ENCODE measurements at places on chromosomes 4 and X.

DNA sequence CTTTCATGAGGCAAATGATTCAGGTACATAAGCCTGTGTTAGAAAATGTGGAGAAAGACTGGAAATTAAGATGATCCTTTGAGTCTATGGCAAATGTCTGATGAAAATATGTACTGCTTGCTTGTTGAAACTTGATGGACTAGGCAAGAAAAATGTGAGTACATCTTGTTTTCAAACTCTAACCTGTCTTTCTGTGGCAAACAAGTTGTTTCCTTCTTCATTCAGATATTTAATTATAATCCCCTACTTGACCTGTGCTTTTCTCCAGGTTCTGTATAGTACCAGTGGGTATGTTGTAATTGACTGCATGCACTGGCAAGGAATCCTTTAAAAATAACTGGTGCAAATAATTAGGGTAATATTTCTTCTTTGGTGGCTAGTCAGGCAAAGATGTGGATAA, 136.7 kb downstream of the ARHGAP24 start:
- no peak for DNase-seq

GRCh38 chr4:108702960-108703359, 52.6 kb downstream of the OSTC start:
- DNase-seq: no peak

GRCh38 chr4:158858410-158859199, 89.8 kb downstream of the FNIP2 start:
- DNase-seq: no peak

GRCh38 chr4:16754104-16754503, 144.3 kb downstream of the LDB2 start:
- no peak for DNase-seq

- peak; percentile 4 for DNase-seq
Observed at GRCh38 chr4:53197772-53198142, 168.1 kb downstream of the SCFD2 start.

- peak; percentile 62 for DNase-seq
Observed at GRCh38 chr4:32986236-32986635, 2266.1 kb downstream of the PCDH7 start.

DNA sequence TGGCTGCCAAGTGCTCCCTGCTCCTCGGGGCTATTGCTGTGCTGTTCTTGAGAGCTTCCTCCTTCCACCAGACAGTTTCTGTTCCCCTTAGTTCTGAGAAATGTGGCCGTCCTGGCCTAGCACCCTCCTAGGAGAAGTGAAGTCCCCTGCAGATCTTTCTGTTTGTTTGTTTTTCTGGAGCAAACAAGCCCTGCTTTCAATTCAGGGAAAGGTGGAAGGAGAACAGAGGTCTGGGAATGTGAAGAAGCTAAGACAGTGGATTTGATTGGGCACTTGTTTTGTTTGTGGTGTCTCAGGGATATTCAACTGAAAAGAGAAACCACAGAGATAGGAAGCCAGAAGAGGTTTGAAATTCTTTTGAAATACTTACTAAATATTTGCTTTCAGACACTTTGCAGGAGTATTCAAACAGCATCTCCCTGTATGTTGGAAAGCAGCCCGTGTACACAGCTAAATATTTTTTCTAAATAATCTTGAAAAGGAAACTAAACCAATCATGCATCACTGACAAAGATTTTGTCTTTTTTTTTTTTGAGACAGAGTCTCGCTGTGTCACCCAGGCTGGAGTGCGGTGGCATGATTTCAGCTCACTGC, 36.5 kb upstream of the PPM1K start:
- no peak for DNase-seq

- peak; percentile 50 for DNase-seq
Observed at GRCh38 chr4:44806071-44806470, 79.7 kb upstream of the GNPDA2 start.

GRCh38 chr4:141713771-141714445, 77.5 kb downstream of the IL15 start:
- DNase-seq: no peak

- no peak for DNase-seq
Observed at GRCh38 chr4:160983035-160983434, 1180.8 kb downstream of the FSTL5 start.

DNA sequence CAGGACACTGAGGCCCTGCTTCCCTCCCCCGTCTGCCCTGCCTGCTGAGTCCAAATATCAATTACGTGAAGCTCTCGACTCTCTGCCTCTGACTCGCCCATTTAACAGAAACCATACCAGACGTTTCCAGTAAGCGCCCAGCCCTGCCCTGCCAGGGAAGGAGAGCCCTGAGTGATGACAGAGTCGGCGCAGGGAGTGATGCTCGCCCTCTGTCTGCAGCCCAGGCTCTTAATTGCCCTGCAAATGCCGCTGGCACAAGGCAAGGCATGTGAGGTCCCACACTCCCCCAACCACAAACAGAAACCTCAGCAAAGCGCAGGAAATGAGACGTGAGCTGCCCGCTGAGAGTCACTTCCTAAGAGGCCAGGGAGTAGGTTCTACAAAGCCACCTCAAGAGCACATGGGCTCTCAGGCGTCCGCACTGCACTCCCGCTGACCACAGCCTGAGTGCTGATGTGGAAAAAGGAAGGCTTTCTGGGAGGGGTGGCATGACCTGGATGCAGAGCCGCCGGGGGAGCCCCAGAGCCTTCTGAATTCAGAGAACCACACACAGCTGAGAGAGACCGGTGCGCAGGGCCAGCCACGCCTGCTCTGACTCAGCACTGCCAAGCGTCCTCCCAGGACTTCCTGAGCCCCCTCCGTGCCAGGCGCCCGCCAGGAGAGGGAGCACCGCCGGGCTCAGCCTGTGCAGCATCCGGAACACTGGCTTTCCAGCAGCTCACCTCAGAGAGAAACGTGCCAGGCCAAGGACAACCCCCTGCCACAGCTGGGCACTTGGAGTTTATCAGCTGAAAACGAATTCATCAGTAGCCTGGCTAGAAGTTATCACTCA, 5.3 kb downstream of the ZFYVE28 start:
- DNase-seq: peak; percentile 89

DNA sequence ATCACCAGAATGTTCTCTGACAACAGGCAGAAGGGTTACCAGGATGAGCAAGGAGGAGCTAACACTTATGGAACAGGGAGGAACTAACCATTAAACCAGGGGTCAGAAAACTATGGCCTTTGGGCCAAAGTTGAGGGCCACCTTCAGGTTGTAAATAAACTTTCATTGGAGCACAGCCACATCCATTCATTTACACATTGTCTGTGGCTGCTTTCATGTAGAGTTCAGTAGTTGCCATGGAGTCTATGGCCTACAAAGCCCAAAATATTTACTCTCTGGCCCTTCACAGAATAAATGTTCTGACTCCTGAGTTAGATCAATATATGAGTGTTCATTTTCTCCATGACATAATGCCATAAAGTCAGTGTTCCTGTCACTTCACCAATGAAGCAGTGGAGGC, 13.2 kb upstream of the HCCS start:
- DNase-seq: no peak

DNA sequence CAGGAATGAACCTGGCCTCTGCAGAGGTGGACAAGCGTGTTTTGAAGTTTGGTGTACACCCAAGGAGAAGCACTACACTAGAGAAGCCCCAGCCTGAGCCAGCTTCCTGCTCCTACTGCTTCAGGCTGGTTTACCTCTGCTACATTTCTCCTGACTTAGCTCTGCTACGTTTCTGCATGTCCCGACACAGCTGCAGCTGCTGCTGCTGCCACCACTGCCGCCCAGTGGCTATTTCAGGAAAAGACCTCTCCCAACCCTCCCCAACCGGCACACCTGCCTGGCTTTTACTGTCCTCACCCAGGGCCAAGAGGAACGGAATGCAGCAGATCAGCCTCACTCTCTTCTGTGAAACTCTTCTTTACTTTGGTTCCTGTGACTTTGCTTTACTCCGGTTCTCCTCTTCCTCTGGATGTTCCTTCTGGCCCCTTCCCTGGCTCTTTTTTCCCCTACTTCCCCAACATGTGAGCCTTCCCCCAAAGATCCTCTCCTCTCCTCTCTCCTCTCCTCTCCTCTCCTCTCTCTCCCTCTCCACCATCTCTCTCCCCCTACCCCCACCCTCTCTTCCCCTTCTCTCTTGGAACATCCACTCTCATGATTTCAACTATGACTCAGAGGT, 3.1 kb upstream of the P2RY4 start:
- peak; percentile 65 for DNase-seq

- DNase-seq: peak; percentile 25
Observed at GRCh38 chrX:153974726-153975286, 2.3 kb downstream of the TMEM187 start.

DNA sequence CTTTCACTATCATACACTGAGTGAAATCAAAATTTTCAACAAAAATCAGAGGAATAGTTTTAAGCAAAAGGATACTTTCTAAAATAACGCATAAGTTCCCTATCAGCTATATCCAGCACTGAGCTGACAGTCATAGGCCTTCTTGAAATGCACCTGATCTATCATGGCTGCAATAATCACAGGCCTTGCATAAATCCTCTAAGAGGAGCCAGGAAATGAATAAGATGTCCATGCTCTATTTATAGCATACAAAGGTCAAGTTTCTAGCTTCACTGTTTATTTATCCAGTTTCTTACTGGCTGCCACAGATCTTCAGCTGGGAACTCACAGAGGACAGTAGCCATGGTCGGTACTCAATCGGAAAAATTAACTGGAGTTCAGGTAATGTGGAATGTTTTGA, 235.9 kb upstream of the DMD start:
- no peak for DNase-seq

- no peak for DNase-seq
Observed at GRCh38 chr4:127219232-127219631, 413.5 kb upstream of the INTU start.

DNA sequence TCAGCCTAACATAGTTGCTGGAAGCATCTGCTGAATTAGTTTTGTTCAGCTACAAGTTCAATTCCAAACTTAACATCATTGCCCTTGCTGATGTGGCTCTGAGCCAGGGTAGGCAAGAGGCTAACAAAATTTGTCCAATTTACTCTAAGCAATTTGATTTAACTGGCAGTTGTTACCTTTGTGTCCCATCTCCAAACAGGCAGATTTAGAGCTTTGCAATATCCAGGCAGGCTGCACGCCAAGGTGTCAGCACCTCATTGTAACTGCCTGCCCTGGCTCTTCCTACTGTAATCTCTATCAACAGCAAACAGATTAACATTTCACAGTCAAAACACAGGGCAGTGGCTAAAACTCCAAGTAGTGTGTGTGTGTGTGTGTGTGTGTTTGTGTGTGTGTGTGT, 2070.6 kb downstream of the PCDH7 start:
- DNase-seq: no peak
